OCI-LY7 (cell line): ENCODE measurements at places on chromosomes 12 and 14. TPM values are rescaled to one million over a fixed set of nuclear protein-coding genes. Genes with fewer than 3 reads are reported as not detected.

DNA sequence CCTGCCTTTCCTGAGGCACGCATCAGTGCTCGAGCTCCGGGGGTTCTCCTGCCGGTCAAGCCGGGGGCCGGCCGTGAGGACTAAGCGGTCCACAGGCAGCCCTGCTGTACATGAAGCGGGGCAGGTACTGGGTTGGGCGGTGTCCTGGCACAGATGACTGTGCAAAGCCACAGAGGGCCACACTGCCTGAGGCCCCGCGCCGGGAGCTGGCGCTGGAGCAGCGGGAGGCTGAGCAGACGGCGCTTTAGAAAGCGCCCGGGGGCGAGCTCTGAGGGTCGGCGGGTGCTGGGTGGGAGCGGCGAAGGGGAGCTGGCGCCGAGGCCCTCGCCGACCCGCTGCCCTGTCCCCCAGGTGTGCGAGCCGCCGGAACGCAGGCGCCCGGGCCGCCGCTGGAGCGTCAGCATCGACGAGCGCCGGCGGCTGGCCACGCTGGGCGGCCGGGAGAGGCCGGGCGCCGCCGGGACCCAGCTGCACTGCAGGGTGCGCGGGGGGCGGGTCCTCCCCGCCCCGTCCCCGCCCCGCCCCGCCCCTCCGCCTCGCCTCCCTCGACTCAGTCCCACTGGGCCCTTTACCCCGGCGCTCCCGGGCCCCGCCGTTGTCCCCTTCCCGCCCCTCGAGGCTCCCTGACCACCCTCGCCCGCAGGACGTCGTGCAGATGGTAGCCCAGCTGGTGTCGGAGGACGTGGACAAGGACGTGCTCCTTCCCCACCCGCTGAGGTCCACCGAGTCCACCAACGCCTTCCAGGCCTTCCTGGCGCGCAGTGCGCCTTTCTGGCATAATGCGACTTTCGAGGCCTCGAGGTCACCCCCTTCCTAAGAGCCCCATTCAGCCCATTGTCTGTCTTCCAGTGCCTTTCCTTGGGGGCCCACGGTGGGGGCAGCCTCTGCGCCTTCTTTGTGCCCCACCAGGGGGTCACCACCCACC is 8.3 kb upstream of the MTA1 start:
- DNase-seq = no peak

DNA sequence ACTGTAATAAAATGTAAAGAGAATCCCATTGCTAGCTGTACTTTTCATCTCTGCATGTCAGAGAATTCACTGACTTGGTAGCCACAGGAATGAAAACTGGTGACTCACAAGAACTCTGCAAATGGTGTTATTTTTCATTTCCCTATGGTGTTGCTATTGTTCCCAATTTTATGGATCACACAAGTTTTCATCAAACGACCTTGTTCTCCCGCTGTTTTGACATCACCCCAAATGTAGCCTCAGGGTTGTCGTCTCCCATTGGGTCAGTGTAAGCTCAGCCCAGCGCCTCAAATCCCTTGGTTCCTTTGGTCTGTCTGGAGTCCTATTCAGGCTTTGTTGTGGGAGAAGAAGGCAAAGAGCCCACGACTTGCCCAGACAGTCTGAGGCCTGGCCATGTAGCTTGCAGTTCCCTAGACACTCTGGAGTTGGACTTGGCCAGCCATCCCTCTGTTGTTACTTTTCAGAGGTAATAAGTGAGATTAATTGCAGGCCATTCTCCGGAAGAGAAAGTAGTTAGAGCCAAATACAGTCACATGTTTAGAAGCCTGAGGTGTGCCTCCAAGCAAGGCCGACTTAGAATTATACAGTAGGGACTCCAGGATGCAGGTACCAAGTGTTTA is 159.2 kb downstream of the TGFB3 start:
- no peak for DNase-seq

GRCh38 chr12:14771651-14772137 is 31.6 kb downstream of the WBP11 start:
- DNase-seq = peak; percentile 65

DNA sequence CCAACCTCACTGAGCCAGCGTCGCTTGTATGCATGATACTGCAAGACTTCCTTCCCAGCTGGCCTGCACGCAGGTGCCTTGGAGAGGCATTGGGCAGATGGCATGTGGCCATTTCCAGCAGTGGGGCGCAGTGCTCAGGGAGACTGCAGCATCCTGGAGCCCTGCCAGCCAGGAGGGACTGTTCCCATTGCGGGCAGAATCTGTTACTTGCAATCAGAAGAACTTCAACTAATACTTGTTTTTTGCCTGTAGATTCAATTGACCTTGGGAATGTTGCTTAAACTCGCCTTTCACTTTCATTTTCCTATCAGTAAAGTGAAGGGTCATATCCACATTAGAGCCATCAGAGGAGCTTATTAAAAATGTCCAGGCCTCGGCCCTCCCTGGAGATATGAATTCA is 29.8 kb downstream of the ANKRD9 start:
- no peak for DNase-seq

GRCh38 chr12:130127532-130127911 is 34.7 kb upstream of the FZD10 start:
- DNase-seq = no peak

DNA sequence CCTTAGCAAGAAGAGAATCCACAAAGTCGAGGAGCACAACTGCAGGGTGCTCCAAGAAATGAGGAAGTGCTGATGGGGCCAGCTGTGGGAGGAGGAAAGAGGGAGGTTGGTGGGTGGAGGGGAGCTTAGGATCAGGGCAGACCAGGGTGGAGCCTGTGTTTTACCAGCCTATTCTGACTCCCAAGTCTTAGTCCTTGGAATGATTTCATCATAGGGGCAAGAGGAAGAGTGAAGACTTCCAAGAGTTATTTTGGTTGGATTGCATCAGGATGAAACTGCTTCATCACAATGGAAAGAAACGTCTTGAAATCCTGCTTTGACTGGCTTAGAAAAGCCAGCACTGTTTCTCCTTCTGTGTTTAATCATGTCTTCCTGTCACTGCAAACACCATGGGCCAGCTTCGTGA is 194.0 kb downstream of the DPF3 start:
- DNase-seq = no peak

DNA sequence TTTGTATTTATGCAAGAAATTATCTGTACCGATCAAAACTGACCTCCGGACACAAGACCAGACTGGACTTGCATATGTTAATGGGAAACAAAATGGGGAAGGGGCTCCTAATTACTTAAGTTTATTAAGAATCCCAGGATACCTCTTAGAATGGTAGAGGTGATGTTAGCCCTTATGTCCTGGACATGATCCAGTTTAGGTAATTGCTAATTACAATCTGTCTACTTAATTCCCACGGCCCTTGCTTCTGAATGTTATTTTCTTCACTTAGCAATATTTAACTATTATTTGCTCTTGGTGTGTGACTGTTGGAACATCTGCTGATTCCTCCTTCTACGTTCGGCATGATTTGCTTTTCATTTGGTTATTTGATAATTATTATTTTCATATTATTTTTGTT is 644.0 kb downstream of the DIO2 start:
- no peak for DNase-seq

- peak; percentile 82 for DNase-seq
Observed at GRCh38 chr12:105352052-105352451, 21.6 kb downstream of the C12orf75 start.

- peak; percentile 22 for DNase-seq
Observed at GRCh38 chr12:95848575-95849388, 10.0 kb upstream of the SNRPF start.

GRCh38 chr14:65915125-65915524 is 502.6 kb downstream of the FUT8 start:
- no peak for DNase-seq

GRCh38 chr12:58225203-58225877 is 284.0 kb downstream of the ATP23 start:
- DNase-seq = no peak

GRCh38 chr14:65042731-65043372 is 56.2 kb downstream of the FNTB start:
- DNase-seq = no peak

DNA sequence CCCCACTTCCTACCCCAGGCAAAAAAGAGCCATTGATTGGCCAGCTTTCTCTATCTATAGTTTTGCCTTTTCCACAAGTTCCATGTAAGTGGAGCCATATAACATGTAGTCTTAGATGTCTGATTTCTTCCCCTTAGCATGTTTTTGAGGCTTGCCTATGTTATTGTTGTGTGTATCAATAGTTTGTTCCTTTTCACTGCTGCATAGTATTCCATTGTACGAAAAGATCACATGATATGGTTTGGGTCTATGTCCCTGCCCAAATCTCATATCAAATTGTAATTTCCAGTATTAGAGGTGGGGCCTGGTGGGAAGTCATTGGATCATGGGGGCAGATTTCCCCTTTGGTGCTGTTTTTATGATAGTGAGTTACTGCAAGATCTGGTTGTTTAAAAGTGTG is 93.6 kb upstream of the RFLNA start:
- no peak for DNase-seq

- DNase-seq = no peak
Observed at GRCh38 chr12:62865937-62866336, 69.0 kb downstream of the PPM1H start.

DNA sequence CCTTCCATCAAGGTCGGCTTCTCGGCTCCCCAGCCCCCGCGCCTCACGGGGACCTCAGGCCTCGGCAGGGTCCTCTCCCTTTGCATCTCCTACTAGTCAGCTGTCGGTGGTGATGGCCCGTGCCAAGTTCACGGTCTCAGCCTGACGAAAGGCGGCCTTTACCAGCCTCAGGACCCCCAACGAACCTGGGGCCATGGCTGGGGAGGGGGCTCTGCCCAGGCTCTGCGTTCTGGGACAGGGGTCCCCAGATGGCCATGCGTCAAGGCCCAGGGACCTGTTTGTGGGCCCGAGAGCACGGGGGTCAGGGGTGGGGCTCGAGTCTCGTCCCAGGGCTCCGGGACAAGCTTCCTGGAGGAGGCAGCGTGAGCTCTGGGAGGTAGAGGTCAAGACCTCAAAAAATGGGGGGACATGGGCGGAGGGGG is 32.8 kb upstream of the DEGS2 start:
- DNase-seq = no peak

DNA sequence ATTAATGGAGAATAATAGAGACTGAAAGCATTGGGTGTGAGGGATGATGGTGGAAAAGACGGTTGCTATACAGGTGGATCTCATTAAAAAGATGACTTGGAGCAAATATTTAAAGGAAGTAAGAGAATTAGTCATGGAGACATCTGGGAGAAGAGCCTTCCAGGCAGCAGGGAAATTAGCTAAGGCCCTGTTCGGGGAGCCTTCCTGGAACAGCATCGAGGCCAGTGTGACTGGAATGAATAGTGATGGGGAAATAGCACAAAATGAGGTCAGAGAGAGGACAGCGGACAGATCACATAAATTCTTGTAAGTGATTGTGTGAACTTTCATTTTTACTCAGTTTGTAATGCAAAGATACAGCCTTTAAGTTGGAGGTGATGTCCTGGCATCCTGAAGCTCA is 842.3 kb downstream of the SLC6A15 start:
- DNase-seq = no peak

DNA sequence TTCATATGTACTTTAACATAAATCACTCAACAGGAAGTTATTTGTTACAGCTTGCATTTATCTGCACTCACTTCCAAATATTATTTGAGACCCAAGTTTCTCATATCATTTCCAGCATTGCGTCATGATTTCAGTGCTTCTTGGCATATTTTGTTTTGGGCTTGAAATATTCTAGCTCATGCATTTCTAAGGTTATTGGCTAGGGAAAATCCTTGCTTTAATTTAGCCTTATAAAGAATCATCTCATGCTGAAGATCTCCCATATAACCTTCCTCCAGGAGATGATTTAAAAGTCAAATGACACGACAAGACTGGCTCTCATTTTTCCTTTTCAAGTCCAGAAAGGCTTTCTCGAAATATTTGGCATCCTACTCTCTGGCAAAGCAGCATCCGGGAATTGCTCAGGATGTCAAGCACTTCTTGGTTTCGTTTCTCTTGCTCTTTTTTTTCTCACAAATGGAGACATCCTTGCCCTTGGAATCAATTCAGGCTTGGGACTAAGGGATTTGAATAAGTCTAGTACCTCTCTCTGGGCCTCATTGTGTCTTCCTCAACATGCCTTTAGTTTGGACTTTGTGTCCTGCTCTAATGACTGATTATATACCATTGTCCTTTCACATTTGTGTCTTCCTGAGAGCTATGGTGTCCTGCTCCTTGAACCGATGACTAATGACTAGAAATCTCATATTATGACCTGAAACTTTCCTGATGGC is 295.0 kb downstream of the RMST start:
- no peak for DNase-seq

DNA sequence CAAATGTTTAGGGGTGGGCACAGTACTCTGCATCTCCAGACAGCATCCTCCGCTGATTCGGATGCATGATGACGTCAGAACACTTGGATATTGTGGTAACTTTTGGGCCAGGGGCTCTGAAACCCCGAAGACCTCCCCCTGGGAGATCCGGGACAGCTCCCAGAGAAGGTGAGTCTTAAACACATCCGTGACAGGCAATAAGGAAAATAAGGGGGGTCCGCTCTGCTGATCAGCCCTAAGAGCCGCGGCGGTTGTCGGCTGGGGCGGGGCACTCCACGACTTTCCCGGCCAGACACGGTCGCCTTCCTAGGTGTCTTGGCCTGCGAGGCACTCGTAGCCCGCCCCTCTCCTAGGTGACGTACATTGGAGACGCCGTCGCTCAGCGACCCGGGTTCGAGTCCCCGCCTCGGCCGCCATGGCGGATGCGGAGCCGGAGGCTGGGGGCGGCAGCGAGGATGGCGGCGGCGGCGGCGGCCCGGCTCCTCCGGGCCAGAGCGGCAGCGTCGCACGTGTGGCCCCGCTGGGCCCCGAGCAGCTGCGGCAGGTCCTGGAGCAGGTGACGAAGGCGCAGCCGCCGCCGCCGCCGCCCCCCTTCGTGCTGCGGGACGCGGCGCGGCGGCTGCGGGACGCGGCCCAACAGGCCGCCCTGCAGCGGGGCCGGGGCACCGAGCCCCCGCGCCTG is at the start of gene ZNF839:
ZNF839 (plus strand) TSS at position 396 of the 682 bp plus-strand sequence; CDS start at position 416, 20 bp downstream.
- DNase-seq = peak; percentile 95

GRCh38 chr12:101009274-101009673 is 200.8 kb downstream of the SLC5A8 start:
- DNase-seq = no peak

GRCh38 chr12:56152756-56153677 is 630 bp downstream of the MYL6B start:
- DNase-seq = peak; percentile 22

SCAF11 gene
- 130 and 151 TPM in 2 replicates for total RNA-seq

ANKRD33 gene
- total RNA-seq = not detected in 2 replicates

RHEBL1 gene
- total RNA-seq = 3.1 and 3.4 TPM in 2 replicates

ASCL1 gene
- total RNA-seq = not detected in 2 replicates

HVCN1 gene
- 4.5 and 4.9 TPM in 2 replicates for total RNA-seq

IL26 gene
- total RNA-seq = not detected in 2 replicates

TESPA1 gene
- total RNA-seq = 21.9 and 24.1 TPM in 2 replicates

ASPG gene
- total RNA-seq = not detected in 2 replicates
